ENCODE measurements at places on chromosomes 12 and 14.

DNA sequence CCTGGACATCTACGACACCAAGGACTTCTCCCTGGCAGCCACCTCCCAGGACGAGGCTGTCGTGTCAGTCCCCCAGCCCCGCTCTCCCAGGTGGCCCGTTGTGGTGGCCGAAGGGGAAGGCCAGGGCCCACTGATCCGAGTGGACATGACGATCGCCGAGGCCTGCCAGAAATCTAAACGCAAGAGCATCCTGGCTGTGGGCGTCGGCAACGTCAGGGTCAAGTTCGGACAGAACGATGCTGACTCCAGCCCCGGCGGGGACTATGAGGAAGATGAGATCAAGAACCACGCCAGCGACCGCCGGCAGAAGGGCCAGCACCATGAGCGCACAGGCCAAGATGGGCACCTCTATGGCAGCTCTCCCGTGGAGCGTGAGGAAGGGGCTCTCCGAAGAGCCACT is 118.6 kb downstream of the SLC15A4 start:
- DNase-seq: no peak

DNA sequence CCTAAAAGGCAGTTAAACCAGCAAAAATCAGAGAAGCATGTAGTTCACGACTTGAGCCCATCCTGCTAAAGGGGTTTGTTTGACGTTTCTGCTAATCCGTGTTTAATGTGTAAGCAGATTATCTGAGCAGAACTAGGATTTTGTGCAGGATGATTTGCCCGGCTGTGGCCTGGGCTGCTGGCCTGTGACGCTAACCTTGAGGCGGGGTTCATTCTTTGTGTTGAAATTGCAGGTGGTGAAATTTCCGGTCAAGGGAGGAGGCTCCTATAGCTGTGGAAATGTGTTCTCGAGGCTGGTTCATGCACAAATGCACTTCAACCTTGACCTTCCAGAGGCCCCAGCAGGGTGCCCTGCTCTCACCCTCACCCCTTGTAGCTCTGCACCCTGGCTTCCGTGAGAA is 63.7 kb downstream of the SLC24A4 start:
- DNase-seq: no peak

GRCh38 chr12:113823016-113823415 is 143.1 kb downstream of the RBM19 start:
- no peak for DNase-seq

DNA sequence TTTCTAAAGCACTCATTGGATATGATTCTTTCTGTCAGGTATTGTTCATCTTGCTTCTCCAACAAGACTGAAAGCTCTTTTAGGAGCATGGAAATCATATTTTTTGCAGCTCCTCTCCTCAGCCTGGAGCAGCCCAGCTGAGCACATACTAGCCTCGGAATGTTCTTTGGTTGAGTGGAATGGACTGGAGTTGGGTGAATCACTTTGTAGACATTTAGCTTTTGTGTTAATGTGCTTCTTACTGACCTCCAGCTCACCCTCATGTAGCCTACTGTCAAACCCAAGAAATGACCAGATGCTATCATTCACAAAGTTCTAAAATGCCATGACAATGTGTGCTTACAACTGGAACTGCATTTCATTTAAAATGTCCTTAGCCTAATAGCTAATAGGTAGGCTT is 161.1 kb downstream of the NUAK1 start:
- DNase-seq: no peak

- no peak for DNase-seq
These were observed 378.8 kb upstream of the DCN start for GRCh38 chr12:91561301-91561957.

- no peak for DNase-seq
These were observed 263.9 kb downstream of the KCNC2 start for GRCh38 chr12:74945771-74946198.
